ENCODE measurements at places on chromosomes 13 and 19.

- DNase-seq, result no peak
Measured at GRCh38 chr19:17244618-17245534, 843 bp downstream of the NR2F6 start.

- DNase-seq, result no peak
Measured at GRCh38 chr13:22451327-22451741, 729.4 kb upstream of the SGCG start.

DNA sequence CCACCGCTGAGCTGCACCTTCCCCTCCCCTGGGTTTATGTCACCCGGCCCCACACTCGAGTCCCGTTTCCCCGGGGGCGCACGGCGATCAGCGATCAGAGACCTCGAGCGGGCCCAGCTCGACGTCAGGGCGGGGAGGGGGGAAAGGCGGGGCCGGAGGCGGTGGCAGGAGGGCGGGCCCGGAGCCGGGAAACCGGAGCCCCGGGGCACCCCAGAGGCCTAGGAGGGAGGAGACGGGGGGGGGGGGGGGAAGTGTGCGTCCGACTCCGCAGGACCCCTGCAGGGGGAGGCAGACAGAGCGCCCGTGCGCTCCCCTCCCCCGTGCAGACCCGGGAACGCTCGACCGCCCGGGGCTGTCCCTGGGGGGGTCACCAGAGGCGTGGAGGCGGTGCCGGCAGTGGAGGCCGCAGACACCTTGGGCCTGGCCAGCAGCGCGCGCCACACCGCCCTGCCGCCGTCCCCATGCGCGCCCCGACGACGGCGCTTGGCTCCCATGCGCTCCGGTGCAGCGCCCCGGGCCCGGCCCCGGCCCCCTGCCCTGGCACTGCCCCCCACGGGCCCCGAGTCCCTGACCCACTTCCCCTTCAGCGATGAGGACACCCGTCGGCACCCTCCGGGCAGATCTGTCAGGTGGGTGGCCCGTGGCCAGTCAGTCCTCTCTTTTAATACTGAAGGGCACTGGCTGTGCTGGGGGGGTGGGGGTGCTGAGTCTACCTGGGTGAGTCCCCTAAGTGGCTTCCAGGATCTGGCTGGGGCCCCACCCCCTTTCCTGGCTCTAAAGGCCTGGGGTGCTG is 11.8 kb downstream of the PDE4A start:
- DNase-seq, result peak; percentile 55

- no peak for DNase-seq
Measured at GRCh38 chr19:40144947-40145748, 46.1 kb upstream of the MAP3K10 start.

DNA sequence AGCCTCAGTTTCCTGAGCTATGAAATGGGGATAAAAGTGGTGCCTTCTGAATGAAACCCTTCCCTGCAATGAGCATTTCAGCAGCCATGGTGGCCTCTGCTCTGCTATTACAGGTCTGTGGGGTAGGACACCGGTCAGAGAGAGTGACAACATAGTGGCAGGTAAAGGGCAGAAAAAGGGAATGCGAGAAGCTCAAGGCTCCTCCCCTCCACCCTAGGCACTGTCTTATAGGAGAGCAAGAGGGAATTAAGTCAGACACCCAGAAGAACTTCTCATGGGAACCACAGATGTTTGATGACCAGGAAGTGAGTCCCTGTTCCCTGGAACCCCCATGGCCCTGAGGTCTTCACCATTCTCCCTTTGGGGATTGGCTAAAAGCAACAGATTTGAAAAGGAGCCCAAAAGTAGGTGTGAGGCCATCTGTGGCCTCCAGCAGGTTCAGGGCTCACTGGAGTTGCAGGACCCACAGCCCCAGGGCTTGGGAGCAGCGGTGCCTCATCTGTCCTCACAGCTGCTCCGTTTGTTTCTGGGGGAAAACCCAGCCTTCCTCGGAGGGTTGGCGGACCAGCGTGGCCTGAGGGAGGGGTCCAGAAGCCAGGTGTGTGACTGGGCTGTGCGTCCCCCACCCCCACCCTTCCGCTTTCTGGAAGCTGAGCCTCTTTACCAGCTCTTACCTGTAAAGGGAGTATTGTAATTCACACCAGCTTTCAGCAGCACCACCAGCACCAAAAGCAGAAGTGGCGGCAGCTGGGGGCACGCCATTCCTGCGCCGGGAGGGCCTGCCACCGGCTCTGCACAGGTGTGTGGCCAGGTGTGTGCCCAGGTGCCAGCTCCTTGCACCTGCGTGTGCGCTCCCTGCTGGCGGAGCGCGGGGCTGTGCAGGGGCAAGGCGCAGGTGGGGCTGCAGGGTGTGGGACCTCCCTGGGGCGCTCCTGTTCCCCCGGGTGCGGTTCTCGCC is 19.4 kb downstream of the IQCN start:
- DNase-seq, result no peak

- no peak for DNase-seq
Measured at GRCh38 chr19:38667661-38668171, 20.3 kb downstream of the ACTN4 start.

DNA sequence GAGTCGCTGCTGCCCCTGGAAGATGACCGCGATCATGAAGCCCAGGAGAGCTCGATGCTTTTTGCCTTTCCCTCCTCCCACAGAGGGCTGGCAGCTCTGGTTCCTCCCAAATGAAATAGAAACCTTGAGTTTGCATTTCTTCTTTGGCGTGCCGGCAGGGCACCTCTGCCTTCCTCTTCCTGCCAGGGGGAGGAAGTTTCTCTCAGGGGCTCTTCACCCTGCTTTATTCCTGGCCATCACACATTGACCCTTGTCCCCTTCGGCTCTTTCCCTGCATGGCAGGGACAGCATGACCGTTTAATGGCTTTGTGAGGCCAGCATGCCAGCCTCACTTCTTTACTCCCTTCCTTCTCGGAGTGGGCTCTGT is 47.9 kb downstream of the ACTN4 start:
- no peak for DNase-seq

- no peak for DNase-seq
Measured at GRCh38 chr13:56501750-56502149, 639.0 kb upstream of the PRR20A start.

- DNase-seq, result no peak
Measured at GRCh38 chr13:76764429-76764828, 121.8 kb downstream of the KCTD12 start.

- no peak for DNase-seq
Measured at GRCh38 chr19:40433391-40434216, 7.8 kb upstream of the SERTAD1 start.

DNA sequence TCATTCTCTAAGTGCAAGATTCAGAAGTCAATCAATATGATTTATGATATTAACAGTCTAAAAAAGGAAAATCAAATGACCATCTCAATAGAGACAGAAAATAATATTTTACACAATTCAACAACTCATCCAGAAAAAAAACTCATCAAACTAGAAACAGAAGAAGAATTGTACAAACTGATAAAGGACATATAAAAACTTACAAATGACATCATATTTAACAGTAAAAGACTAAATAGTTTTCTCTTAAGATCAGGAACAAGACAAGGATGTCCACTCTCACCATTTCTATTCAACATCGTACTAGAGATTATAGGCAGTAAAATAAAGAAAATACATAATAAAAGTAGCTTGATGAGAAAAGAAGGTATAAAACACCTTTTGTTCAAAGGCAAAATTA is 527.3 kb downstream of the DACH1 start:
- DNase-seq, result no peak

DNA sequence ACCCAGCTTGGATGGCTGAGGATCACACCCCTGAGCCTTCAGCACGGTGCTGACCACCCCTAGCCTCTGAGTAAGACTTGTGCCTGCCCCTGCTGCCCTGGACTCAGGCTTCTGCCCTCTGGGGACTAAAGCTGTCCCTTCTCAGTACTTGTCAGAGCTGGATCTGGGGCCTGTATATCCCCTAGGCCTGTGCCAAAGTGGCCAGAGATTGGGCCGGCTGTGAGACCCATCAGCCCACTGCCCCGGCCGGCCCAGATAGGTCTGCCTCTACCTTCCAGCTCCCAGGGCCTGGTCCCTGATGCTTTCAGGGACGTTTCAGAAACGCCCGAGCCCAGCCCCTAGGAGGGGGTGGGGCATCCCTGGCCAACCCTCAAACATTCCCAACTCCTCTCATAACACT is 137.8 kb downstream of the ZDHHC20 start:
- no peak for DNase-seq

DNA sequence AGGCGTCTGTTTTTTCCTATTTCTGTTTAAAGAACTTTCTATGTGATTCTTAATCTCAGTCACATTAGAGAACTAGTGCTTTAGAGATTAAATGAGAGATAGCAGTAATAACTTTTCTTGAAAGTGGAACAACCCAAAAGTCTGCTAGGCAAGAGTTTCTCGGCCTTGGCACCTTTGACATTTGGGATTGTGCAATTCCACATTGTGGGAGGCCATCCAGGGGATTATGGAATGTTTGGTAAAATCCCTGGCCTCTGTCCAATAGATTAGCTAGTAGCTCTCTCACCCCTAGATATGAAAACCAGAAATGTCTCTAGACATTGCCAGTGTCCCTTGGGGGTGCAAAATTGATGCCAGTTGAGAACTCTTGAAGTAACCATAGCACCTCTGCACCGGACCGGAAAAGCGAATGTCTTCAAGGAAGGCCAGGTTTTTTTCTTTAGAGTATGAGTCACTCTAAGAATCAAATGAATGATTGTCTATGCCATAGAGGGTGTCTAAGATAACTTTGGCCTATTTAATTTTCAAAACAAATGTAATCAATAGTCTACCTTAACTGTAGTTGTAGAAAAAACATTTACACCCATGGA is 45.0 kb upstream of the IL17D start:
- no peak for DNase-seq

Data from activated CD8-positive, alpha-beta memory T cell treated with anti-CD3 and anti-CD28 coated beads for 1 hour (primary cell).